ENCODE measurements at places on chromosomes 7 and 10.
A peak's percentile ranks its signal among the peaks of the same experiment; 100 is the strongest.

- ATAC-seq = peak; percentile 63
These were observed 515.9 kb downstream of the PARD3 start for GRCh38 chr10:34299105-34299611.

- ATAC-seq = peak; percentile 73
These were observed 182.5 kb downstream of the SKAP2 start for GRCh38 chr7:26681819-26682418.

- no peak for ATAC-seq
These were observed 176.3 kb downstream of the CREB5 start for GRCh38 chr7:28588602-28589001.

- no peak for ATAC-seq
These were observed 507.2 kb downstream of the TCERG1L start for GRCh38 chr10:130804281-130804680.

DNA sequence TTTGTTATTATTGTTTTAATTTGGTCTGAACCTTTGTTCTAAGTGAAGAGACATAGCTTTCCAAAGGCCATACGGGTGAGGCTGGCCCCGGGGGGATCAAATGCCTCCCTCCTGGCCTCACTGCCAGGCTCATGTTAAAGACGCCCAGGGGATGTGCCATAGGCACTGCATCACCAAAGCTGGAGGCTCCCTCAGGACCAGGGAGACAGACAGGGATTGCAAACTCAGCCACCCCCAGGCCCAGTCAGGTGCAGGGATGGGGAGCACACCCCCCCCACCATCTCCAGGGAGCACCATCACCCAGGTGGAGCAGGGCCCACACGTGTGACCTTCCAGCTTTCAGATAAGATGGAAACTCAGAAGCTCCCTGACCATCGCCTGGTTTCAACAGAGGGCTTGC is 96.0 kb upstream of the DNAAF5 start:
- no peak for ATAC-seq

DNA sequence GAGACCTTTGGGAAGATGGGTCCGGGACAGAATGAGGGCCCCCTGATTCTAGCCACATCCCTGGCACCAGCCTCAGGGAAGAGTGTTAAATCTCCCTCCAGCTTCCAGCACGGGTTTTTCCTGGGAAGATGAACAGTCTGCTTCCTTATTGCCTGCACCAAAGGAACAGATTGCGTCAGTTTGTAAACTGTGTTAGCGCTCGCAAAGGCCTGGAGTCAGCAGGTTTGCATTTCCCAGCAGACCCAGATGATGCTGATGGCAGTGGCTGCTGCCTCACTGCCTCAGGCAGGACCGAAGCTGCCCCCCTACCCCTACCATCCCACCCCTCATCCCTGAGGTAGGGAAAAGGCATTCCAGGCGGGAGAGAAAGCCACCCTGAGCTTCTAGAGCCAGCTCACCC is 34.6 kb upstream of the LRRC4 start:
- no peak for ATAC-seq

DNA sequence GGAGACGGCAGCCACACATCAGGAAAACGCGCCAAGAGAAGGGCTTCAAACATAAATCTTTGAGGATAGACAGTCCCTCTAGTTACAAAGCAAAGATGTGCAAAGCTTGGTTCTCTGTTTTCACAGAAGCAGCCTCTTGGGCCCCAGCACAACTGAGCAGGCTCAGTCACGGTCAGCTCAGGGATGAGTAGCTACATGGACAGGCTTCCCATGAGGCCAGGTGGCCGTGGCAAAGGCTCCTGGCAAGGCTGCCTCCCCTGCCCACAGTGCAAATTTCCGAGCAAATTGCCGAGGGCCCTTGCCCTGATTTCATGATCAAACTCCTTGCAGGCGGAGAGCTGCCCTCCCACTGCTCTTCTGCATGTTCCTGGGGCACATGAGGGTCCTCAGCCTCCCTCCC is 37.8 kb upstream of the EN2 start:
- no peak for ATAC-seq

- no peak for ATAC-seq
These were observed 1034.7 kb upstream of the GHITM start for GRCh38 chr10:83104616-83105015.

Data from SK-N-SH treated with all-trans-retinoic acid at 6 μM for 48 hours (cell line).